ENCODE measurements at places on chromosomes 3 and 15.

GRCh38 chr15:95288626-95289025 is 1041.9 kb upstream of the NR2F2 start:
- no peak for DNase-seq

GRCh38 chr3:131849616-131850015 is 185.2 kb downstream of the CPNE4 start:
- no peak for DNase-seq

- no peak for DNase-seq
These were observed 22.0 kb upstream of the ZCWPW2 start for GRCh38 chr3:28326458-28326926.

DNA sequence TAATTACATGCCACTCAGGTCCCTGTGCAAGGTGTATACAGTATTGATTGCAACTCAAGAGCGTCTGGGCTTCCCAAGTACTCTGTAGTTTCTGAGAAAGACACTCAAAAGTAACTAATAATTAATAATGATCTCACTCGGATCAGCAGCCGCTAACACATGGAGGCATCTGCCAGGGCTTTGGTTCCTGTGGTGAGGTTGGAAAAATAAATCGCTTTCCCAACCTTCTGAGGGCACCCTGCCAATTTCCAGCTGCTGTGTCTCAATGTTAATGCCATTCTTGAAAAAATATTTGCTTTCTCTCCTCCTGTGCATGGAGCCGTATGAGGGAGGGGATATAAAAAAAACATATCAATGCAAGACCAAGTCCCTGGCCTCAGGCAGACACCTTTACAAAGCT is 116.5 kb upstream of the SLC2A2 start:
- peak; percentile 8 for DNase-seq

DNA sequence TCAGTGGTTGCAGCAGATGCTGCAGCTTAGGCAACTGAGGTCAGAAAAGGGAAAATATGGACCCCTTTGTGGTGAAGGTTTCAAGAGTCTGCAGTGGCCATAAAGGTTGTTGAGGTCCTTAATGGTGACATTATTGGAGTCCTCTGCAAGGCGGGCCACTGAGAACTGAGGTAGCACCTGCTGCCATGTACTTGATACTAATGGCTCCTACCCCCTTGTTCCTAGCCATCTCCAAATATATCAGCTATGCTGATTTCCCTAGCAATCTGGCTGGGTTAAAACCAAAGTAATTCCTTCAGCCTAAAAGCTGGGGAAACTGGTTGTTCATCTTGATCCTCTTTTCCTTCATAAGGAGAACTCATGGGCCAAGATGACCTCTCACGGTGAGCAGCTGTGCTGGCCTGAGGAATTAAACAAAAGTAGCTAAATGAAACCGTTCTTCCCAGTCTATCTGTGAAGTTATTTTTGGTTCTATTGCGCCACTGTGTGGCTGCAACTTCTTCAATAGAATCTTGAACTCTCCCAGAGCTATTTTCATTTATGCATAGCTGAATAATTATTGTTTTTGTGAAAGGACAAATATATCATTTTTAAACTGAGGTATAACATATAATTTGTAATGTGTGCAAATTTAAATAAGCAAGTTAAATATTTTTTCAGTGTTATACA is 76.1 kb upstream of the PLSCR4 start:
- peak; percentile 54 for DNase-seq

GRCh38 chr3:11060500-11061251 is 68.1 kb downstream of the SLC6A1 start:
- DNase-seq, result peak; percentile 36

GRCh38 chr3:185176750-185177359 is 24.0 kb upstream of the C3orf70 start:
- DNase-seq, result peak; percentile 52

- no peak for DNase-seq
These were observed 128.3 kb downstream of the ALCAM start for GRCh38 chr3:105495021-105495420.

- DNase-seq, result peak; percentile 81
These were observed at the start of gene FYCO1 for GRCh38 chr3:45995236-45996192. FYCO1 (minus strand) TSS chr3:45995824; CDS start chr3:45984910, 10,914 bp downstream.

- no peak for DNase-seq
These were observed 151.4 kb downstream of the MEIS2 start for GRCh38 chr15:36948982-36949381.

DNA sequence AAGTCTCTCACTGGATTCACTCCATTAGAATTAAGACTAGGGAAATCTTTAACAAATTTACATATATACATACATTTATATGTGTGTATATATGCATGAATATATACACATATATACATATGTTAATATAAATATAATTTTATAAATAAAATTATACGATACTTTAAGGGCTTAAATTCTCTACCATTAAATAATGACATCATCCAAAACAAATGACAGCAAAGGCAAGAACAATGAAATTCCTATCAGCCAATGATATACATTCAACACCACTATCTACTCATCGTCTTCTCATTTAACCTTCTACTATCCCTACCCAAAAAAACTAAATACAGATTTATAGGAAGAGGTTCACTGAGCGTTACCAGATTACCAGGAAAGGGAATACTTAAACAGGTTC is 152.0 kb downstream of the VPS13C start:
- DNase-seq, result no peak

DNA sequence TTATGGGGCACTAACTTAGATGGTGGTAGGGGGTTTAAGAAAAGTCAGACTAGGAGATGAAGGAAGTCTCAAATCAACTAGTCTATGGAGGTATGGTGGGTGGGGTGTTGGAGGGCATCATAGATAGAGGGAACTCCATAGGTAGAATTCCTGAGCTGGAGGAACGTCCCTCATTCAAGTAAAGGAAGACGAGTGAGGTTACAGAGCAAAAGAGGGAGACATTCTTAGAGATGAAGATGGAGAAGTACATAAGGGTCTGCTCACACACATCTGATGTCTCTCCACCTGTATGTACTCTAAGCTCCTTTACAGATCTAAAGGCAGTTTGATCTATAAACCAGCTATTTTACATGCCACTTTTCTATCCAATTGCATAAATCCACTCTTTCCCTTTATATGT is 1.4 kb downstream of the PLSCR1 start:
- no peak for DNase-seq

GRCh38 chr3:129033633-129034321 is 26.8 kb upstream of the GP9 start:
- no peak for DNase-seq

DNA sequence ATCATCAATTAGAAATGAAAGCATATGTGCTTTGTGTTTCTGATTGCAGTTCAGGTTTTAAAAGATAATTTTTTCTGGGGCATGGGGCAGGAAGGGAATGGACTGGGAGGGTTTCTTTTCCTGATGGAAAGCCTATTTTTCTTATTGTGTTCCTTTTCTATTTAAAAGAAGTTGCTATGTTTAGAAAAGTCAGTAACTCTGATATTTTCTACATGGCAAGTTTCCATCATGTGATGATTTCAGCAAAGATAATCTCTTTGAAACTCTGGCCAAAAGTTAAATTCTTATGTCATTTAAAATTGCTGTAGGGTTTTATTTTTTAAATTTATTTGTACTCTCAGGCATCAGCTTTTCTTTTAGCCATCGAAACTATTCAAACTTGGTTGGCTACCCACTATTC is 601.2 kb downstream of the FOXP1 start:
- no peak for DNase-seq

DNA sequence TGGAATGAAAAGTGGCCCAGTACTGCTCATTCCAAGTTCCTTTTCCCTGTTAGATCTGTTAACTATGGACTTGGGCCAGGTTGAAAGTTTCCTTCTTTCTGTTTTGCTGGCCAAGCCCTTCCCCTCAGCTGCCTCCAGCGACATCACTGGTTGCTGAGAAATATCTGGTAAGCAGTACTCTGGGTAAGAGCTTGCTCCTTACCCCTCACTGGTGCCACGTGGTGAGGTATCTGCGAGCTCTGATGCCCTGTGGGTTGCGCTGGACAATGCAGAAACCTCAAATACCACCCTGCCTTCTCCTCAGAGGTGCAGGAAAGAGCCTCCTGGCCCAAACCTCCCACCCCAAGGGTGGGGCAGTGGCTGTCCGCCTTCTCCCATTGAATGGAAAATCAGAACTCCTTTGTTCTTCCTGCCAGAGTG is 42.9 kb upstream of the APH1B start:
- no peak for DNase-seq

DNA sequence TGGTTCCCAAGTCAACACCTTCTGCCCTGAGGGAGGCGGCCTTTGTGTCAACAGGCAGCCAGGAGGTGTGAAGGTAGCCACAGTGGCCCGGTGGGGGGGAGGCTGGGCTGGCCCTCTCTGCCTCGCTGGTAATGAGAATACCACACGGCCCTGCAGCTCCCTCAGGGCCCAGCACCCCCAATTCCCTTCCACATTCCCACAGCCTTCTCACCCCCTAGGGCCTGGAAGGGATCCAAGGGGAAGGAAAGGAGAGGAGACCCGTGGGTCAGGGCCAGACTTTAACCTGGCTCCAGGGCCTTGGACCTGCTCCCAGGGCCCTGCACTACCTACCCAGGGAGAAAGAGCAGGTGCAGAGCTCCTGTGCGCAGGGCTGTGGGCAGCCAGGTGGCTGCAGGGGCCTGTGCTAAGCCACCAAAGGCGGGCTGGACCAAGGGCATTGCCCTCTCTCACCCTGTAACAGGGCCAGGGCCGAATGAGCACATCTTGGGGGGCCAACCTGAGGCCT is 8.7 kb upstream of the MESP2 start:
- DNase-seq, result no peak

GRCh38 chr3:77682162-77682561 is 642.3 kb downstream of the ROBO2 start:
- peak; percentile 7 for DNase-seq

DNA sequence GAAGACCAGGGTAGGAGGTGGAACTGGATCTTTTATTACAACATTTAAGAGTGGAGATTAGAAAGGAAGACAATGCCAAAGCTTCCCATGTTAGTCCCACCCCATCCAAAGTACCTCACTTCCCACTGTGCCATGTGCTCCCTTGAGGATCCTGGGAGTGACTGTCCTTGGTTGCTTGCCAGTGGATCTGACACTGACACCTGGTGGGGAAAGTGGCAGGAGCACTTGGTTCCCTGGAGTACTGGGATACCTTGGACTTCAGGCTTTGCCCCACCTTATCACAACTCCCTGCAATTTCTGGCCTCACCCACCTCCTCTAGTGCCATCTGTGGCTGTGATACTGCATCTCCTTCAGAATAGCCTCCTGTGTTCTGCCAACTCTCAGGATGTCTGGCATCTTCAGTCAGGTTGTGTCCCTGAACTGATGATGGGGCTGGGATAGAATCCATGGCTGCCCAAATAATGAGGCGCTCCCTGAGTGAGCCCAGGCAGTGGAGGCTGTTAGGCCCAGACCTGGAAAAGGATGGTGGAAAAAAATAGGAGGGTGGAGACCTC is 1.3 kb downstream of the ELL3 start:
- peak; percentile 87 for DNase-seq

GRCh38 chr15:57626713-57627440 is 35.2 kb downstream of the MYZAP start:
- no peak for DNase-seq

DNA sequence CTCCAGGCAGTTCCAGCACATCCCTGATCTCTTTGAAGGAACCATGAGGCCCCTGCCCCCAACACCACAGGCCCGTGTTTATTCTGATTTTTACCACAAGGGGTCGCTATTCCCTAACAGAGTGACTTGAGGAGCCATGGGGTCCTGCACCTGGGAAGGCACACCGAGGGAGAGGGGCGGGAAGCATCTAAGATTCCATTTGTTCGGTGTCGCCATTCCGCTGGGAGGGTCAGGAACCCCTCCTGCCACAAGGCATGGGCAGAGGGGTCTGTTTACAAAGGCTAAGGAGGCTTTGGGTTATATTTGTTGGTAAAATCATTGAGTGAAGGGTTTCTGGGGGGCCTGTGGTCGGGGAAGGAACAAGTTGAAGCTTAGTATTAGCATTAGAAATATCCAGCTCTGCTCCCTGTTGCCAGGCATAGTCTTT is 77.1 kb downstream of the WDR76 start:
- peak; percentile 76 for DNase-seq

DNA sequence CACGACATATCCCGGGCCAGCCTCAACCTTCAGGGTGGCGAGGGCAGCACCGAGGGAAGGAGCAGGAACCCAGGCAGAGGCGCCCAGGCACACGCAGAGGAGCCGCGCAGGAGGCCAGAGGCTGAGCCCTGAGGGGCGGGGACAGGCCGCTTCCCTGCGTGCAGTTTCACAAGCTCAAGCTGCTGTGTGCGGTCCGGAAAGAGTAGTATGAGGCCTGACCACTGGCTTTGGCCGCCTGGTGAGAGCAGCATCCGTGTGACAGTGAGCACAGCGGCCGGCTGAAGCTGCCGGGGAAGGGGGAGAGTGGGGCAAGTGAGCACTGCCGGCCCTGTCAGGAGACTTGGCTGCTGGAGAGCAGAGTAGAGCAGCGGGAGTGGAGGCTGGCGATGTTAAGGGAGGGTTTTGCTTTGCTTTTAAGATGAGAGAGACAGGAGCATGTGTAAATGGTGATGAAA is 8.7 kb downstream of the ZDHHC19 start:
- DNase-seq, result peak; percentile 69

- DNase-seq, result no peak
These were observed 26.2 kb upstream of the LRRC3B start for GRCh38 chr3:26596335-26596734.

DNA sequence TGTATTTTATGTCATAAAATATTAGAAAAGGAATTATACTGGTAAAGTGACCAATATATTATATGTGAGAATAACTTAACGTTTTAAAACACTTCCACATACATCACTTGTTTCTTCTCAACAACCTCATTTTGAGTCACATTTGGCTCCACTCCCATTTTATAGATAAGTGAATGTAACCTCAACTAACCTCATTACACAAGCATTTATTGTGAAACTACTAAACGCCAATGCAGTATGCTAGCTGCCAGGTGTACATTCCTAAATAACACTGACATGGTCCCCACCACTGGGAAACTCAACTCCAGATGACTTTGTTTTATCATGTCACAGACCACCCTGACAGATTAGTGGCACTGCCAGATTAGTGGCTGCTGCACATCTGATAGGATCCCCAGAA is 249.7 kb upstream of the CNTN4 start:
- no peak for DNase-seq

- no peak for DNase-seq
These were observed 344.7 kb upstream of the TPRG1 start for GRCh38 chr3:188827103-188827502.
